ENCODE measurements at places on chromosomes 6 and 20. TPM values are rescaled to one million over a fixed set of nuclear protein-coding genes. Genes with fewer than 3 reads are reported as not detected.

DNA sequence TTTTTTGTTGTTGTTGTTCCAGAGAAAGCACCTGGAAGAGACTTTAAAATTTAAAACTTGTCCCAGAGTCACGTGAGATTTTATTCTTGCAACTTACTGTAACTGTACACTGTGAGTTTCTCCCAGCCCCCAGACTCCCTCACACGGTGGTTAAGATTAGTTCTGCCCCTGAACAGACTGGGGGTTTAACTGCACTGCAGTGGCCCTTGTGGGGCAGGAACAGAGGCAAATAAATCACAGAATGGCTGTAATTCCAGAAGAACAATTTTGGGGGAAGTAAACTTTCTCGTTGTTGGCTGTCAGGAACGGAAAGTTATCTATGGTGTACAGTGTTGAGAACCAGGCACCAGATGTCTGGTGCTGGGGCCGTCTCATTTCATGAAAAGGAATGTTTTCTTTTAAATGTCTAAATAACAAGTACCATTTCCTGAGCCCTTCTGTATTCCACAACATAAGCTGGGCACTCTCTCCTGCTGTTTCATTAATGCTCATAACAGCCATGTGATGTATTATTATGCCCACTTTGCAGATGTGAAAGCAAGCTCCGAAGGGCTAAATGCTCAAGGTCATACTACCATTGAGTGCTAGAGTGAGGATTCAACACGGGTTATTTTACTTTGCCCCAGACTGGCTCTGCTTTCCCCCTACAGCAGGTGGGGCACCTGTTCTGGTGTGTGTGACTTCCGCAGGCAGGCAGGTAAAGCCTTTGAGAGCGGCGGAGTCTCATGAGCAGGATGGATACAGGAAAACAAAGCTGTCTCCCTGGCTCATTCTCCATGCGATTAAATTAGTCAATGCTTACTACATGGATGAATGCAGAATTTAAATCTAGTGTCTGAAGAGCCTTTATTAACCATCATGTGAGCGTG is 30.5 kb downstream of the CNKSR3 start:
- DNase-seq: no peak

GRCh38 chr6:165811512-165811911 is 148.5 kb upstream of the PDE10A start:
- DNase-seq: no peak

GRCh38 chr6:134026597-134026996 is 25.8 kb downstream of the SLC2A12 start:
- DNase-seq: no peak

MUCL3 gene
- not detected for total RNA-seq

DNA sequence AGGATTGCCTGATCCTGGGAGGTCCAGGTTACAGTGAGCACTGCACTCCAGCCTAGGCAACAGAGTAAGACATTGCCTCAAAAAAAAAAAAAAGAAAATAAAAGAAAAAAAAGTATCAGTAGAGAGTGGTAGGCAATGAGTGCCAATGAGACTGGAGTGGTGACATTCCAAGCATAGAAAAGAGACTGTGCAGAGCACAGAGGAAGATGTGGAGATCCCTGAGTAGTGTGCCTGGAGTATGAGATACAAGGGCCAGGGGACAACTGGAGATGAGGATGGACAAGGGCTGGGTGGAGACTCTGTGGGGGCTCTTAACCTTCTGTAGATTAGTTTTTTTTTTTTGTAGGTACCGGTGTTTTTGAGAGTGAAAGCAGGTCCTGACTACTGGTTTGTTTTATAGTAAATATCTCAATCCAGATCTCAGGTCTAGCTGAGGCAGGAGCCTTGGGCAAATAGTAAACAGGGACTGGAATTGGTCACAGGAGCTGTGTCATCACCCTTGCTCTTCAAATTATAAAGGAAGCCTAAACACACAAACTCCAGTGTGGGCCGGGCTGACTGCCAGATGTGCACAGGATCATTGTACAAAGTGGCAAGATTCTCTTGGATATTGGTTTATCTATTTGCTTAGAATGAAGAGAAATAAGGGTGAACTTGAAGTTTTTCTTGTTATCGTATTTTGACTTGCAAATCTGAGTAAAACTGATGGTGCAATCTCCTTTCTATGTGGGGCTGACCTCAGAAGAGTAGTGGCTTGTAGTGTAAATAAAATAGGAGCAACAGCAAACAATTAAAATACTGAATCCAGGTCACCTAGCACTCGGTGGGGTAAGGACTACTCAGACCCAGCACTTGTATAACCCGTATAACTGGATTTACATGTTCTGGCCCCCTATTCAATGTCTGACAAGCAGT is 144.9 kb downstream of the SOX4 start:
- DNase-seq: no peak

GRCh38 chr20:43187476-43188233 is 2.1 kb downstream of the PTPRT start:
- peak; percentile 65 for DNase-seq

DNA sequence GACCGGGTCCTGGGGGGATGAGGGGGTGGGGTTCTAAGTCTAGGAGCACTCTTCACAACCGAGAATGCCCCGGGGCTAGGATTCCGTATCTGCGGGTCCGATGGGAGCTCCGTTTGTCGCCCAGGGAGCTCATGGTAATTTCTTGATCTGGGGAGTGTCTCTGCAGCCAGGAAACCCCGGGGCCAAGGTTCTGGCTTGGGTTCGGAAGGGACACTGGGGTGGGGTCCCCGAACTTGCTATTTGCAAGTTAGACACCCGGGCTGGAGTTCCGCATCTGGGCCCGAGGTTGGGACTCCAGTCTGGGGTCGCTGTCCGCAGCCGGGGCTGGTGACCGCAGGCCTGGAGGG is 397 bp downstream of the PEDS1 start:
- DNase-seq: no peak

DNA sequence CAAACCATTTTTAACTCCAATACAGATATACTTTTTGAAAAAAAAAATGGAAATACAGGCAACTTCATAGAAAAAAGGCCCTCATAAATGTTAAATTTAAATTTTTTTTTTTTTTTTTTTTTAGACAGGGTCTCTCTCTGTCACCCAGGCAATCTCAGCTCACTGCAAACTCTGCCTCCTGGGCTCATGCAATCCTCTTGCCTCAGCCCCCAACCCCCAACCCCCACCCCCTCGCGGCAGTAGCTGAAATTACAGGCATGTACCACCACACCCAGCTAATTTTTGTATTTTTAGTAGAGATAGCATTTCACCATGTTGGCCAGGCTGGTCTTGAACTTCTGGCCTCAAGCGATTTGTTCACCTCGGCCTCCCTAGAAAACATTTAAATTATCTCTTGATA is 12.8 kb upstream of the ULBP3 start:
- DNase-seq: peak; percentile 13

DNA sequence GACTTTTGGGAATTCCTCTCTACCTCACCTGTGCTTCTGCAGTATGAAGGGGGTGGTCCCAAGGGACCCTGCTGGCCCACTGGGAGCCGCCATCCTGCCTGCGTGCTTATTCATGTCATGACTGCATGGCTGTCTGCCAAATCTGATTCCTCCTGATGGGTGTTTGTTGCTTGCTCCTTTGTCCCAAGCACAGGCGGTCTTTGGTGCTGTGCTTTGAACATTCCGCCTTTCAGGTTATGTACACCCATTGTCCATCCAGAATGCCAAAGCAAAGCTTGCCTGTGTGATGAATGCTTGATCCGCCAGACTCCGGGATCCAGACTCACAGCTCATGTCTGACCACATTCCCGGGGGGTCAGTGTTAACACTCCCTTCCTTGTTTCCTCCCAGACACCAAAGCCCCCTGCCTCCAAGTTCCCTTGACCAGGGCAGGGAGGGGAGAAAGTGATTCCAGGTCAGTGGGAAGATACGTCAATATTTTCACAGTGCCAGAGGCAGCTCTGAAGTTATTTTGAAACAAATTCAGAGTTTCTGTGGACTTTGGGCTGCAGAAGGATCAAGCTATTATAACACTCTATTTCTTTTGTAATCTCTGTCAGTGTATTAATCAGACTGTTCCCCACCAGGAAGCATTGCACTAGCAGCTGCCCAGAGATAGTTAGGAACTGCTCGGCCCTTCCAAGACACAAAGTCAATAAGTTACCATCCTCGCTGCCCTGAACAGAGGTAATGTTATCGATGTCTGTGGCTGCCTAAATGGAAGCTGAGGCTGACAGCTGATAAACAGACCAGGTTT is 9.5 kb downstream of the DAAM2 start:
- peak; percentile 16 for DNase-seq

- DNase-seq: no peak
Observed at GRCh38 chr6:26233649-26234420, 131.2 kb upstream of the BTN3A2 start.

DNA sequence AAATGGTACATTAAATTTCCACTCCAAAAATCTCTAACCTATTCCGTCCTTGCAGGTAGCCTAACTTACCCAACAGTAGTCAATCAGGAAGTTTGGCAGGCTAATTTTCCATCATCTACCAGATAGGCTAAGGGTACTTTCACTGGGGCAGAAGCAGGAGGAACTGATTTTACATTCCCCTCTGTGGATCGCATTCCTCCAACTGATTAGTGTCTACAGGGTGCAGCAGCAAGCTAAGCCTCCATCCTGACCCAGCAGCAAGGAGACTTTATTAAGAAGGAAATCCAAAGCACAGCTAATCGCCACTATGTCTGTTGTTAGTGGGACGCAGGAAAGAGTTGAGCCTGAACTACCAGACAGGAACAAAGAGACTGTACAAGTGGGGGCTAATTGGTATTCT is 143.2 kb upstream of the RUNX2 start:
- no peak for DNase-seq

- DNase-seq: no peak
Observed at GRCh38 chr20:62477669-62478455, 2.1 kb upstream of the GATA5 start.

UQCC2 gene
- 10.0 TPM for total RNA-seq

- DNase-seq: no peak
Observed at GRCh38 chr6:116948533-116949304, 71.7 kb downstream of the RFX6 start.

FOXP4 gene
- total RNA-seq: 11.6 TPM

DNA sequence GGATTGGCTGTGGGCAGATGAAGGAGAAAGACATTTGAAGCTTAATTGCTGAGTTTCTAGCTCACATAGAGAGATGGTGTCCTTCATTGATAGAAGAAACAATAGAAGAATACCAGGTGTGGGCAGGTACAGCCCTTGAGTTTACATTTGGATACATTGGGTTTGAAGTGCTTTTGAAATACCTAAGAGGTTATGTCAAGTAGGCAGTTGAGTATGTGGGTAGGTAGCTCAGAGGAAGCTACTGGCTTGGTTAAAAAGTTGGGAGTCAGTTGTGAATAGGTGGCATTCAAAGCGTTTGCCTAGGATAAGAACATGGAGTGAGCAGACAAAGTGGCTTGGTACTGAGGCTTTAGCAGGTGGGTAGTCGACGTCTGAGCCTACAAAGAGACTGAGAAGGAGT is 25.0 kb downstream of the NDUFAF5 start:
- DNase-seq: no peak

GRCh38 chr6:104630955-104631354 is 228.8 kb downstream of the HACE1 start:
- no peak for DNase-seq
